ENCODE measurements at places on chromosomes 7 and 10. TPM values are rescaled to one million over a fixed set of nuclear protein-coding genes. Genes with fewer than 3 reads are reported as not detected.

The SLC39A12 gene
- not detected for total RNA-seq

The ABCC2 gene
- total RNA-seq = 0.83 TPM

The TMEM270 gene
- total RNA-seq = not detected

The FAM241B gene
- total RNA-seq = 15.1 TPM

The DYNC1I1 gene
- total RNA-seq = 1.8 TPM

The CAMK2B gene
- 0.35 TPM for total RNA-seq

The FBXL13 gene
- 1.3 TPM for total RNA-seq

The CRYGN gene
- total RNA-seq = not detected

Data from mammary epithelial cell (primary cell).